ENCODE measurements at places on chromosomes 6 and 20.
A peak's percentile ranks its signal among the peaks of the same experiment; 100 is the strongest.

DNA sequence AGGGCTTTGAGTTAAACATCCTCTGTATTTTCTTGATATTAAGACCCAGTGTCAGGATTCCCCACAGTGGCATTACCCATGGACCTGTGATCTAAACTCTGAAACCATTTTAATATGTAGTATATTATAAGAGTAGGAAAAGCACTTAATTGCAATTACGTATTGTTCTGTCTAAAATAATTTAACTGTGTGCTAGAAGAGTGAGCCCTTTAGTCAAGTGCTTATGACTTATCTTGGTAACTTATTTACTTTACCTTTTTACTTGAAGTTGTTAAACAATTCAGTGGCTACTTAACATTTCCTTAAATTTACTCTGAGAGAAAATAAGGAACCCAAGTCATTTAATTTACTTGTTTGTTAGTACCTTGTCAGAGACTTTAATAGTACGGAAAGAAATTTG lies 173.6 kb downstream of the CDKAL1 start:
- DNase-seq, result no peak

DNA sequence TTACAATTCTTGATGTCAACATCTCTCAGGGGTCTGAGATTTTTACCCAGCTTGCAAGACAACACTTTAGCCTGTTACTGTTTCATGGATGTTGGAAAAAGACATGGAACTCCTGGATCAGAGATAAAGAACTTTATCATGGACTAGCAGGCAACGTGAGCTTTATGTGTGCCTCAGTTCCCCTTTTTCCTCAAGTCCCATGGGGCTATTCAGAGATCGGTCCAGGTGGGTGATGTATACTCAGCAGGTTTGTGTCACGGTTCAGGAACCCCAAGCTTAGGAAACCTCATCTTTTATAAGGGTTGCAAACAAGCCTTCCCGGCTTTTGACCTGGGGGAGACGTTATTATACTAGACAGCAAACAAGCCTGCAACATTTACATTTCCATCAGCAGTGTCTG lies 15.0 kb downstream of the AFG1L start:
- DNase-seq, result no peak

- DNase-seq, result peak; percentile 94
Measured at GRCh38 chr6:30678964-30679726, 6.3 kb upstream of the DHX16 start.

- no peak for DNase-seq
Measured at GRCh38 chr6:13466304-13467215, 20.8 kb downstream of the GFOD1 start.

DNA sequence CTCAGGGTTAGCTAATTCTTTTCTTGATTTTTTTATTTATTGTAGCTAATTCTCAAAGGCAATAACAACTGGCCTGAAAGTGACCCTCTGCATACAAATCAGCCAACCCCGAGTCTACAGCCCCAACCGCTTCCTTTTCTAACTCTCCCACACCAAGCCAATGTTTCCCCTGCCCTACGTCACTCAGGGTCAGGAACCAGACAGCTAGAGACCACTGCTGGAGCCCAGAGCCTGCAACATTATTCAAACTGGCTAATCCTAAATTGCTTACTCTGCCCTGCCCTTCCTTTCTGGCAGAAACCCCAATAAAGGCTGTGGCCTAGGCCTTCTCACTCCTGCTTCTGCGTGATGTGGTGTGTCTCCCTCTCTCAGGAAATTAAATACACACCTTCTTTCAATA lies 320.7 kb downstream of the CBLN4 start:
- no peak for DNase-seq

- no peak for DNase-seq
Measured at GRCh38 chr6:47245745-47246371, 63.8 kb downstream of the TNFRSF21 start.

GRCh38 chr6:37607944-37608343 lies 89.7 kb downstream of the MDGA1 start:
- DNase-seq, result no peak

DNA sequence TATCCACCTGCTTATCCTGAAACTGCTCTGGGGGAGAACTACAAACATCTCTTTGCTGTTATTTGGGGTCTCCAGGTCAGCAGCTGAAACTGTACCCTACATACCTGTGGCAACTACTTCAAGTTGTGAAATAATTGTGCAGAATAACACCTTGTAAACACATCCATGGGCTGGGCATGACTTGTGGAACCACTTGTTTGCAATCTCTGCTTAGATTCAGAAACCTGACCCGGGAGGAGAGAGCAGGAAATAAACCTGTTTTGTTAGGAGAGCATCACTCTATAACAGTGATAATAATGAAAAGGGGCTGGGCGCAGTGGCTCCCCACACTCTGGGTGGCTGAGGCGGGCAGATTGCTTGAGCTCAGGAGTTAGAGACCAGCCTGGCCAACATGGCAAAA lies 183.1 kb downstream of the NFATC2 start:
- no peak for DNase-seq

- DNase-seq, result no peak
Measured at GRCh38 chr20:14334306-14334930, 3.0 kb downstream of the FLRT3 start.

- DNase-seq, result no peak
Measured at GRCh38 chr6:33173535-33174180, 18.6 kb downstream of the COL11A2 start.

- peak; percentile 88 for DNase-seq
Measured at GRCh38 chr20:62523473-62524203, 47.8 kb upstream of the GATA5 start.

DNA sequence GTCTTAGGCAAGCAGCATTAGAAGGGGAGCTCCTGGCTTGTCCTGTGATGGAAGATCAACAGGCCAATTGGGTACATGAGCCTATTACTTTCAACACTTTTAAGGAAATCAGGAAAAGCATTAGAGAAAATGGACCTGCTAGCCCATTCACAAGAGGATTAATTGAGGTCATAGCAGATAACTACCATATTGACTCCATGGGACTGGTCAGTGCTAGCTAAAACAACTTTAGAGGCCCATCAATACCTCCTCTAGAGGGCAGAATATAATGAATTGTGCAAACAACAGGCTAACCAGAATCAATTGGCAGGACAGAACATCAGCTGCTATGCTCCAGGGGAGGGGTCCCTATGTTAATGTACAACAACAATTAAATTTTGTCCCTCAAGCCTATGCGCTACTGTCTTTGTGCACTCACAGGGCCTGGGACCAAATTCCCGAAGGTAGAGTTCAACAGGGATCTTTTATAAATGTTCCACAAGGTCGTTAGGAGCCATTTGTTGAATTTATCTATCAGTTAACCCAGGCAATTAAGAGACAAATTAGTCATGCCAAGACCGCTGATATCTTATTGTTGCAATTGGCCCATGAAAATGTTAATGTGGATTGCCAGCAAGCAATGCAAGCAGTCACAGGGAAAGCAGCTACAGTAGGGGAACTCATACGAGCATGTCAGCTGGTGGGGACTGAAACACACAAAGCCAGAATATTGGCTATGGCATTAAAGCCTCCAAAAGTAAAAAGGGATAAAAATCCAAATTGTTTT lies 106.6 kb upstream of the BTN3A2 start:
- no peak for DNase-seq

DNA sequence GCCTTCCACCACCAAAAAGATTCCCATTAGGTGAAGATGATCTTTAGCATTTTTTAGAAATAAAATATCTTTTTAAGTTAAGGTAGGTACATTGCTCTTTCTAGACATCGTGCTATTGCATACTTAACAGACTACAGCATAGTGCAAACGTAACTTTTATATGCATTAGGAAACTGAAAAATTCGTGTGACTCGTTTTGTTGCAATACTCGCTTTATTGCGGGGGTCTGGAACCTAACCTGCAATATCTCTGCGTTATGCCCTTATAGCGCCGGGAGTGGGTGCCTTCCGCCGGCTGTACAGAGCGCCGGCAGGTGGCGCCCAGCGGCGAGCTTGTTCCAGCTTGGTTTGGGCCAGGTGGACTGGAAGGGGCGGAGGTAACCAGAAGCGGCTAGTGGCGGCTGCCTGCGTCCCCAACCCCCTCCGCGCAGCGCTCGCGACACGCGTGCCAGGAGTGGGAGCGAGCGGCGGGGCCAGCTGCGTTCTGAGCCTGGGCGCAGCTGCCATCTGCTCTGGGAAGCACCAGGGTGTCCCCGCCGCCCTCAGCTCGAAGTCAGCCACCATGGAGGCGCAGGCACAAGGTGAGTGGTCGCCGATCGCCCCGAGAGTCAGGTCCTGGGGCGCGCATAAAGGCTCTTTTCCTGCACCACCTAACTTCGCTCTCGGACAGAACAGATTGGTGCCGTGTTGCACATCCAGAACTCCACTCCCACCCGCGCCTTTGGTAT lies at the start of gene TPD52L1:
Gene TPD52L1, plus strand, starts transcription at position 383 of the 727 bp plus-strand sequence. Its CDS starts 179 bp downstream, at position 562.
- peak; percentile 67 for DNase-seq

- DNase-seq, result no peak
Measured at GRCh38 chr20:57809661-57810172, 99.9 kb upstream of the PMEPA1 start.

DNA sequence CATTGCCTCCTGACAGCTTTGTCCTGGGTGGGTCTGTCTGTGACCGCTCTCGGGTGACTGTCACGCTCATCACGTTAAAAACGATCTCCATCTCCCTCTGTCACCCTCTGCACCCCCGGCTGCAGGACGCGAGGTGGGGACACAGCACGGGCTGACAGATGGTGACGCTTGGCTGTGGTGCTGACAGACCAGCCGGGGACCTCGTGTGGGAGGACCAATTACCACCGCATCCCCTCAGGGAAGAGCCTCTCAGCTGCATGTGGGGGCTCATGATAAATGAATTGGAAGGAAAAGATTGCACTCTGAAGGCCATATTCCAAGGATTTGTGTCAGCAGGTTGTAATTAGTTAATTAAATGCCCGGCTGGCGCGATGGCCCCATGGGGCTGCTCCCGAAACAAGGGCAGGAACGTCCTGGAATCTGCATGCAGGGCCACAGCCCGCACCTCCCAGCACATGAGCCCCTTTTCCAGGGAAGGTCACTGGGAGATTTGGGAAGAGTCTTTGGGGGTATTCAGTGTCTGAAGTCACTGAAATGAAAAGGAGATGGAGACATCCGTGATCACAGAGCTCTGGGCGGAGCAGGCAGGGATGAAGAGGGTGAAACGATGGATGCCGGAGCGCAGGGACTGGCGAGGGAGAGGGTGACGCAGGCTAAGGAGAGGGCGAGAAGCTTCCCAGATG lies 87.1 kb downstream of the ERMARD start:
- DNase-seq, result peak; percentile 13

DNA sequence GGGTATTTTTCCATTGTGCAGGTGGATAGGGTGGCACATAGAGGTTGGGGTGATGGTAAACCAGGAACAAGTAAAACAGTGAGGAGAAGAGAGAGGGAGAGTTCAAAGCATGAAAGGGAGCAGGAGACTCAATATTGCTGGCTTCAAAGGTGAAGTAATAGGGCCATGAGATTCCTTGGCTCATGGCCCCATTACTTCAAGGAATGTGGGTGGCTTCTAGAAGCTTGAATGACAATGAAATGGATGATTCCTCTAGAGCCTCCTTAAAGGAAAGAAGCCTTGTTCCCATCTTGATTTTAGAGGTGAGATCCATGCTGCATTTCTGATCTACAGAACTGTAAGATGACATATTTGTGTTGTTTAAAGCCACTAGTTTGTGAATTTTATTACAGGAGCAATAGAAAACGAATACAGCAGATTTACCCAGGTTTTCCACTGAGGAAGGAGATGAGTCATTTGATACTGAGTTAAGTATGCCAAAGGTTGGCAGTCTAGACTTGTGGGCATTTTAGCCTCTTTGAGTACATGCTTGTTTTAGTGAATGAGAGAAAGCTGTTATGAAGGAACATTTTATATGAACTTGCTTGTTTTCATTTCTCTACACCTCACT lies 110.4 kb downstream of the PLCB4 start:
- no peak for DNase-seq

All from activated CD8-positive, alpha-beta T cell treated with anti-CD3 and anti-CD28 coated beads, Interleukin-2, amount 10 ng/mL, durations not matched to agents 7 days and 5 days (primary cell).